ENCODE measurements at places on chromosomes 16 and 17. TPM values are rescaled to one million over a fixed set of nuclear protein-coding genes. Genes with fewer than 3 reads are reported as not detected.

- DNase-seq: no peak
These were observed 1408.7 kb upstream of the GOT2 start for GRCh38 chr16:60142619-60143347.

DNA sequence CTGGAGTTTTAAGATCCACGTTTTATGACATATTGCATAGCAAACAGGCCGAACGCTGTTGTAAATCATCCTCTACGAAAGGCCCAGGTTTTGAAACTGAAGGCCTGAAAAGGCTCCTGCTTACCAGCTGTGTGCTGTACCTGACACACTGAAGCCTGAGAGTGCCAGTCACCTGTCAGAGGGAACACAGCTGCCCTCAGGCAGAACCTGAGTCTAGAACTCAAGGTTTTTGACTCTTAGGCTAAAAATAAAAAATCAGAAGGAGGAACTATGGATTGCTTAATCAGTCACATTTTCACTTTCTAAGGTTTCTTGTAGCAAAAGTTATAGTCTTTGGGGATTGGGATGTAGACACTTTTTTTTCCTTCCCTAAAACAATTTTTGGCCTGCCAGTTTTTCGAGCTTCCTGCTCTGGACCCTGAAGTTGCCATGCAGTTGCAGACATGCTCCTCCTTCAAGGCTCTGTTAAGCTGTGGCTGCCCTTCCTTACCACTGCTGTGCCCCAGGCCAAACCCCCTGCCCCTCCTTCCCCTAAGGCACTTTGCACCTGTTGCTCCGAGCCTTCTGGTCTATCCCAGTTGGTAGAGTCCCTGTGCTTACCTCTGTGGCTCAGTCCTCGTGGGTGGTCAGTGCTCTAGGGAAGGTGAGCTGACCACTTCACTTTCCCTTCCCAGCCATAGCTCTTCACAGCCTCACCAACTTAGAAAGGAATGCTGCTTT is 56.6 kb downstream of the TENT4B start:
- DNase-seq: no peak

DNA sequence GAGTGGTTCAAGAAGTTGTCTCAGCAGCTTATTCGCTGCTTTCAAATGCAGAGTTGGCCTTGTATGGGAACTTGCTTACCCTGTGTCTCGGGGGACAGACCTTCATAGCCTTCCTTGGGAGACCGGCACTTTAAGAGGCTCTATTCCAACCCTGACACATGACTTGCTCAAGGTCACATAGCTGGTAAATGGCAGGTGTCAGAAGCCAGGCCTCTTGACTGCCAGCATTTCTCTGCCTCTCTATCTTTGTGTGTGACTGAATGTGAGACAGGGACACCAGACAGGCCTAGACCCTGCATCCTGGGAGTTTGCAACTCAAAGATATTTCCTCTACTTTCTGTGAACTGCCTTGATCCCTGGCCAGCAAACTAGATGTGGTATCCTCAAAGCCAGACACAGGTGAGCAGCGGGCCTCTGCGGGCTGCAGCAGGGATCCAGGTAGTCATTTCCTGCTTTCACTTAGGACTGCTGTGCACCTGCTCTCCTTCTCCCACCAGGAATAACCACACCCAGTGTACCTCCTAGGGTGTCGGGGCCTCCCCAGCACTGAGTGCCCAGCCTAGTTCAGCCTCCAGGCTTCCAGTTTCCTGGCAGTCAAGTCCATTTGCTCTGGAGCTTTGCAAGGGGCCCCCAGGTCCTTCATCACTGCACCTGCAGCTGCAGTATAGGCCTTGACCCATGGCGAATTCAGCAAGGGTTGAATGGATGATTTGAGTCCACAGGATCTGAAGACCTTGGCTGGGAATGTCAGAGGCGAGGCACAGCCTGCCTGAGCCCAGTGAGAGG is 116.6 kb upstream of the TNRC6C start:
- peak; percentile 41 for DNase-seq

DNA sequence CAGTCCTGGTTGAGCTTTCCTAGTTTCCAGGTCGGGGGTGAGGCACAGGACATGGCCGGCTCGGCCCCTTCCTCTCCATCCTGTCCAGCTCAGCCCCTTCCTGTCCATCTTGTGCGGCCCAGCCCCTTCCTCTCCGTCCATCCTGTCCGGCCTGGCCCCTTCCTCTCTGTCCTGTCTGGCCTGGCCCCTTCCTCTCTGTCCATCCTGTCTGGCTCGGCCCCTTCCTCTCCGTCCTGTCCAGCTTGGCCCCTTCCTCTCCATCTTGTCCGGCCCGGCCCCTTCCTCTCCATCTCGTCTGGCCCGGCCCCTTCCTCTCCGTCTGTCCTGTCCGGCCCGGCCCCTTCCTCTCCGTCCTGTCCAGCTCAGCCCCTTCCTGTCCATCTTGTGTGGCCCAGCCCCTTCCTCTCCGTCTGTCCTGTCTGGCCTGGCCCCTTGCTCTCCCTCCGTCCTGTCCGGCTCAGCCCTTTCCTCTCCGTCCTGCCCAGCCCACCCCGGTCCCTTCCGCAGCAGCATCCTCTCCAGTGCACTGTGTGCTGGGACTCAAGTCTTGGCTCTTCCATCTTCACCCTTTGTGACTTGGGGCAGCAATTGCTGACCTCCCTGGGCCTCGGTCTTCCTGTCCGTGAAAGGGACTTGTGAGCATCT is 5.5 kb upstream of the ZNF750 start:
- DNase-seq: peak; percentile 83

The PERCC1 gene
- not detected for total RNA-seq
